Inflammatory macrophage treated with lipopolysaccharide for 1 hour (primary cell): ENCODE measurements at places on chromosomes 1 and 21.

GRCh38 chr1:204775546-204775945 lies 90.0 kb upstream of the LRRN2 start:
- no peak for DNase-seq

DNA sequence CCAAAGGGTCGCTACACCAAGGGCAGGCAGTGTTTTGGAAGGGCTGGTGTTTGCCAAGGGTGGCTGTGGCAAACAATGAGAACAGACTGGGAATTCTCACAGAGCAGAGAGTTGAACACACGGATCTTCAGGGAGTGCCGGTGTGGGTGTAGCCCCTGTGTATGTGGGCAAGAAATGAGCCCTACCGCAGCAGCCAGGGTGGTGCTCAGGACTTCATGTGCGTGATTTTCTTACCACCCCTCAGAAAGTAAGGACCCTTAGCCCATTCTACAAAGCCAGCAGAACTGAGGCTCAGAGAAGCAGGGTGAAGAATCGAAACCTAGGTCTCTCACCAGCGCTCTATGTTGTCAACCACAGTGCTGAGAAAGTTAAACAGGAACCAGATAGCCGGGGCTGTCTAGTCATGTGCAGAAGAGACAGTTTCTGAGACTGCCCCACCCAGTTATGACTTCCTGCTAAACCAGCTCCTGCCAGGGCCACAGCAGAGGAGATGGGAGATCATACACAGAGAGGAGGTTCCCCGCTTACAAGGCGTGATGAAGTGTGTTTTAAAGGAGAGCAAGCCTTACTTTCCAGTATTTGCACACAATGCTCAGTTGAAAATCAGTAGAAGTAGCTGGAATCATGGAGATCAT lies 21.9 kb upstream of the MORC3 start:
- DNase-seq: peak; percentile 89

DNA sequence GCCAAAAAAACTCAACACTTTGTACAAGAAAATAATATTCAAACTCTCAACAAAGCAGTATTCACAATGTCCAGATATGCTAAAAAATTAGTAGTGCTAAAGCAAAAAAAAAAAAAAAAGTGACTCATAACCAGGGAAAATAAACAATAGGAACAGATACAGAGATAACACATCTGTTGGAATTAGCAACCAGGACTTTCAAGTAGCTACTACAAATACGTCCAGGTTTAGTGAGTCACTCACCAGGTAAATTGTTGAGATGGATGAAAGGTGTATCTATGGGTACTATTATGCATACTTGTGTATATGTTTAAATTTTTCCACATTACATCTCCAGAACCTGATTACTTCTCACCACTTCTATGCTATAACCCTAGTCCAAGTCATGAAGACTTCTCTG lies 144.8 kb upstream of the SLC35F3 start:
- DNase-seq: no peak

- no peak for DNase-seq
Measured at GRCh38 chr1:228510803-228511413, 23.7 kb downstream of the RNF187 start.
